ENCODE measurements at places on chromosomes 5 and 9. TPM values are rescaled to one million over a fixed set of nuclear protein-coding genes. Genes with fewer than 3 reads are reported as not detected.

SH3PXD2B gene
- 52.6 TPM for total RNA-seq

MAMDC2 gene
- total RNA-seq, result 73.3 TPM

UBAC1 gene
- 48.6 TPM for total RNA-seq

TMEM174 gene
- not detected for total RNA-seq

C6 gene
- total RNA-seq, result 11.1 TPM
